ENCODE measurements at places on chromosomes 12 and 14.
A peak's percentile ranks its signal among the peaks of the same experiment; 100 is the strongest.

- DNase-seq = no peak
These were observed 36.9 kb downstream of the ZFC3H1 start for GRCh38 chr12:71626768-71627167.

GRCh38 chr12:63362791-63363190, 211.8 kb upstream of the AVPR1A start:
- no peak for DNase-seq

DNA sequence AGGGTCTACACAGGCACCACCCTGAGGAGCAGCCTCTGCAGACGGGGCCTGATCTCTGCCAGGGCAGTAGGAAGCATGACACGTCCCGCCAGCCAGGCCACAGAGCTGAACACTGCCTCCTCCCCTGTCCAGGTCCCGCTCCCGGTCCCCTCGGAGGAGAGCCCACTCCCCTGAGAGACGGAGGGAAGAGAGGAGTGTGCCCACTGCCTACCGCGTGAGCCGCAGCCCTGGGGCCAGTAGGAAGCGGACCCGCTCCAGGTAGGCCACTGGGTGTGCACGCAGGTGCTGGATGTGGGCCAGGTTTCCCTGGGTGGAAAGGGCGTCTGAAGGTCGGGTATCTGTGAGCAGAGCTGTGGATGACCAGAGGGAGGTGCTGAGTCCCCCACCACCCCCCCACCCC, 41.9 kb upstream of the MMP17 start:
- no peak for DNase-seq

- no peak for DNase-seq
These were observed 41.1 kb downstream of the PTHLH start for GRCh38 chr12:27931390-27931789.

DNA sequence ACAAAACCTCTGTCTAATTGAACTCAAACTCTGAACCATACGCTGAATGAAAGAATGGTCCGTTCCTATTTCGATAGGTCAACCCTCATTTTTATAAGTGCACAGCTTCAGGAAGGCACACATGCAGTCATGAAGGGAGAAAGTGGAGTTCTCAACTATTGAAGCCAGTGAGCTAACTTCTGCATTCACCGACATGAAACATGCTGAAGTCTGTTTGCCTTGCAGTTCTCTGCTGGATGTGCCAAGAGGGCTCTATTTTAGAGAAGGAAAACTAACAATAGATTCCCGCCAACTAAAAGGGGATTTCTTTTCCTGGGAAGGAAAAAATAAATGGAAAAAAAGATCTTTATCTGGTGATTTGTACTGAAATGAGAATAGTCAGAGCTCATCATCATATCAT, 191.0 kb upstream of the PLEKHG7 start:
- DNase-seq = no peak

DNA sequence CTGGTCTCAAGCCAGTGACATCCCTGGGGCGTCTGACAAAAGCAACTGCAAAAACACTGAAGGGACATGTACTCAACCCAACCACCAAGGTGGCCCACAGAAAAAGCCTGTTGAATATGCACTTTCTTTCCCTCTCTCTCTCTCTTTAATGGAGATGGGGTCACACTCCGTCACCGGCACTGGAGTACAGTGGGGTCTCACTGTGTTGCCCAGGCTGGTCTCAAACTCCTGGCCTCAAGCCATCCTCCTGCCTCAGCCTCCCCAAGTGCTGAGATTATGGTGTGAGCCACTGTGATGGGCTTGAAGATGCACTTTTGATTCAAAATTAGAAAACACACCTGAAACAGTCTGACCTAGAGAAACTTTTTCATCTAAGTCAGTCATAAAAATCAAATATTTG, 7.2 kb upstream of the CD27 start:
- DNase-seq = no peak

DNA sequence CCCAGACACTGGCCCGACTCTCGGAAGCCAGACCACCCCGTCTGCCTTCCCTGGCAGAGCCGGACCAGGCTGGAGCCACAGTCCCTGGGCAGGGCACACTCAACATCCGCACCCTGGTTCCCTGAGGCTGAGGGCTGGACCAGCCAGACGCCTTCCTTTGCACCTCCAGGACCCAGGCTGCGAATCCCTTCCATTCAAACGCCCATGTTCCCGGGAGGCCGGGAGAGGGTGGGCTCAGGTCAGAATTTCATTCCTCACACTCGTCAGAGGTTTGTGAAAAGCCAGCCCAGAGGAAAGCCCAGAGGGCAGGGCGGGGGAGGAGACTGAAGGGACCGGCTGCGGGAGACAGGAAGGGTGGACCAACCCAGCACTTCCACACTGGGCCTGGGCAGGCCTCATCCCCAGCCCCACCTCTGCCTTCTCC, 58.7 kb downstream of the LRRC74A start:
- DNase-seq = peak; percentile 69

GRCh38 chr14:30129807-30130206, 202.2 kb upstream of the PRKD1 start:
- no peak for DNase-seq

DNA sequence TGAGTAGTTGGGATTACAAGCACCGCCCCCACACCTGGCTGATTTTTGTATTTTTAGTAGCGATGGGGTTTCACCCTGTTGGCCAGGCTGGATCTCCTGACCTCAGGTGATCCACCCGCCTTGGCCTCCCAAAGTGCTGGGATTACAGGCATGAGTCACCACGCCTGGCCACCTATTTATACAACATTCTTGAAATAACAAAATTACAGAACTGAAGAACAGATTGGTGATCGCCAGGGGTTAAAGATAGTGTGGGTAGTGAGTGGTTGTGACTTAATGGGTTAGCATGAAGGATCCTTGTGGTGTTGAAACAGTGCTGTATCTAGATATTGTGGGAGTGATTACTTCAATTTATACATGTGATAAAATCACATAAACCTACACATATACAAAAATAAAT, 7.4 kb downstream of the GLIPR1L1 start:
- DNase-seq = no peak

Measured in ELF-1 (cell line).